ENCODE measurements at places on chromosomes 2 and 18. TPM values are rescaled to one million over a fixed set of nuclear protein-coding genes. Genes with fewer than 3 reads are reported as not detected.

DNA sequence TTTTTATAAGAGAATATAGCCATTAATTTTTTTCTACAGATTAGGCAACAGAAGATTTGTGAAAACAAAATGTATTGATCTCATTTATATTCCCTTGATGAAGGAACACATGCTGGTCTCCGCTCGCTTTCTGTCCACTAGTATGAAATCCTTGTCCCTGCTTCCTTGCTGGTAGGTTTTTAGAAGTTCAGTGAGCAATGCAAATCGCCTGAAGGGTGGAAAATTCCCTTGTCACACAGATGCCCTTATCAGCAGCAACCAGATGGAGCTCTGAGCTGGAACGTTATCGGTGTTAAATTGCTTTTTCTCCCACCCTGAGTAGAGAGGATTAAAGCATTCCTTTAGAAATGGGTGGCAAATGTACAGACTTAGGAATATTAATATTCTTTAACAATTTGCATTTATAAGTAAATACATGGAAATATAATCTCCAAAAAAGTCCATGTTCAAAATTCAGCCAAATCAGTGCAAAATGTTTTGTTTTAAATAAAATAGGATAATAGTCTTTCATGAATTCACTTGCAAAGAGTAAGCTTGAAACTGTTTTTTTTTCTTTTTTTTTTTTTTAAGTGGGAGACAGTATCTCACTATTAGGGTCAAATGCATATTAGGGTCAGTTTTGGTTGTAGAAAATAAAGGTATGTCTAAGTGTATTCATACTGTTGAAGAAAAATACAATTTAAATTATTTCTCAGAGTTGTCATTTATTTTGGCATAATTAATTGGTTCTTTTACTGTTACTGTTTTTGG lies 164.0 kb upstream of the MYO3B start:
- peaks cover 7% of the 10 kb centered on the region for H3K36me3 ChIP-seq
- DNase-seq: no peak
- no peak overlapping the region for H3K27ac ChIP-seq
- no peak overlapping the region for H3K4me3 ChIP-seq

GRCh38 chr18:50970006-50970405 lies 2.2 kb downstream of the ELAC1 start:
- no peak for DNase-seq
- no peaks in the 10 kb centered on the region for H3K27me3 ChIP-seq
- peaks cover 5% of the 10 kb centered on the region for H3K36me3 ChIP-seq

- DNase-seq: no peak
- no peak overlapping the region for H3K4me3 ChIP-seq
- H3K27ac ChIP-seq: peak overlapping the region; percentile 87
- no peaks in the 10 kb centered on the region for H3K36me3 ChIP-seq
- H3K27me3 ChIP-seq: no peaks in the 10 kb centered on the region
These were observed 82.0 kb downstream of the DPP4 start for GRCh38 chr2:161991991-161992390.

The MPP4 gene
- 0.05 TPM for total RNA-seq

The GPR39 gene
- total RNA-seq: 0.09 TPM

The TIMM21 gene
- total RNA-seq: 34.5 TPM

DNA sequence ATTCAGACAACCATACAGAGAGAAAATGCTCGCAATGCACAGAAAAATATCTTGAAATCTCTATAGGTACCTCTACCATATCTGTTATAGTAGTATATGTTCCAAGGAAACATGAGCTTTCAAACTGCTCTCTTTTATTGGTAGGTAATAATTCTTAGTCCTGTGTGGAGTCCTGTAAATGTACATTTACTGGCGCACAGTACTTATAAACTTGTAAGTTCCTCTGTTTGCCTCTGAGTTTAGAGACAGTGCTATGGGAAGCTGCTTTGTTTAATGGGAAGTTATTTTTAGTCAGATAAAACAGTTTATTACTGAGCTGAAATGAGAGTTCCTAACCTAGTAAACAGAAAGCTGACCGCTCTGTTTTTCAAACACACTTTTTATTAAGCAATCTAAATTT lies 52.7 kb downstream of the CCDC93 start:
- H3K4me1 ChIP-seq: no peaks in the 10 kb centered on the region
- DNase-seq: no peak
- H3K36me3 ChIP-seq: peaks cover 30% of the 10 kb centered on the region
- H3K27me3 ChIP-seq: no peaks in the 10 kb centered on the region
- no peak overlapping the region for H3K4me3 ChIP-seq

The TMEM37 gene
- total RNA-seq: 0.52 TPM

GRCh38 chr18:2049986-2050385 lies 521.3 kb downstream of the METTL4 start:
- no peak overlapping the region for H3K27ac ChIP-seq
- no peaks in the 10 kb centered on the region for H3K27me3 ChIP-seq
- H3K36me3 ChIP-seq: no peaks in the 10 kb centered on the region
- peaks cover 6% of the 10 kb centered on the region for H3K4me1 ChIP-seq
- H3K4me3 ChIP-seq: no peak overlapping the region

DNA sequence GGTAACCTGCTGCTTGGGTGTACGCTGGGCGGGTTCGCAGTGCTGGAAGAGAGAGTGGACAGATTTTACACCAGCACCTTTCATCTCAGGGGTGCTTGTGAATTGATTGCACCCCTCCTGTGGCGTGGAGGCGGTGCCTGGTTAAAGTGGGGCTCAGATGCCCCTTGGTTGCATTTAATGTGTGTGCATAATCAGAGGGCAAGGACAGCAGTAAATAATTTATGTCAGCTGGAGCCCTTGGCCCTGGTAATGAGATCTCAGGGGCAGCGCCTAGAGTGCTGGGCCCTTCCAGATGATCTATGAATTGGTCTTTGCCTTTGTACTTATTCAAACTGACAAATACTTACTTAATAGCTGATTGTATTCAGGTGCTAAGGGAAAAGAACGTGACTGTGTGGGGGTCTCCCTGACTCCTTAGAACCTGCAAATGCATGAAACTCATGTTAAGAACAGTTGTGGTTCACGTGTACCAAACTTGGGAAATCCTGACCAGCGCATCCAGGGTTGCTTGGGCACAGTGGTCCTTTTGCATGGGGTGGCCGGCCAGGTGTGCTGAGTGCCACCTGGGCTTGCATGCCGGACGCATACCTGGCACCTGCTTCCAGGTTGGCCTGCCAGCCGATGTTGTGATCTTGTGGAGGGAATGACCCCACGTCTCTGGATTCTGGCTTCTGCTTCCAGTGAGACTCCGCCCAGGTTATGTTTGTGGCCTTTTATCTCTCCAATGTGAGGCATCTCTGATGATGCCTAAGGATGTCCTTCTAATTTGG lies 118.5 kb downstream of the AGAP1 start:
- H3K36me3 ChIP-seq: no peaks in the 10 kb centered on the region
- no peaks in the 10 kb centered on the region for H3K4me1 ChIP-seq
- no peak for DNase-seq
- no peaks in the 10 kb centered on the region for H3K27me3 ChIP-seq
- H3K27ac ChIP-seq: no peak overlapping the region
- H3K4me3 ChIP-seq: no peak overlapping the region

The IL1RN gene
- total RNA-seq: 2.7 TPM

GRCh38 chr2:171655586-171655985 lies 31.7 kb upstream of the DYNC1I2 start:
- H3K4me3 ChIP-seq: no peak overlapping the region
- no peak overlapping the region for H3K27ac ChIP-seq
- no peaks in the 10 kb centered on the region for H3K36me3 ChIP-seq
- DNase-seq: no peak

The CCDC121 gene
- total RNA-seq: 2.2 TPM

GRCh38 chr2:241187918-241188234 lies 601 bp upstream of the ANO7 start:
- no peak for DNase-seq
- no peaks in the 10 kb centered on the region for H3K4me1 ChIP-seq
- H3K4me3 ChIP-seq: no peak overlapping the region
- no peaks in the 10 kb centered on the region for H3K36me3 ChIP-seq
- H3K27me3 ChIP-seq: no peaks in the 10 kb centered on the region

The CYTIP gene
- 71.6 TPM for total RNA-seq

DNA sequence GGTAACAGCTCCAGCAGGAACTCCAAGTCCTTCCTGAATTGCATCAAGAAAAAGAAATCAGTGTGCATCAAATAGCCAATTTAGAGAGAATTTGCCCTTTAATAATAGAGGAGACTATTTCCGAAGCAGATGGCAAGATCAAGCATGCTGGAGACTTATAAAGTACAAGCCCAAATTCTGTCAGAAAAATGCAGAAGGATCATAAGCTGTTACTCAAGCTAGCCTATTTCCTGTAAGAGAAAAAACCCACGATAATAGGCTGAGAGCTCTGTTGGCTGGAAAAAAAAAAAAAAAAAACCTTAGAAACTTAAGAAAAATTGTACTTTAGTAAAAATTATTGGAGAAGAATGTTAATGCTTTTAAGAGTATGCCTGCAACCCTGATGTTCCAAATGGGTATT lies 24.4 kb upstream of the ITM2C start:
- no peak for DNase-seq
- no peaks in the 10 kb centered on the region for H3K27me3 ChIP-seq
- H3K27ac ChIP-seq: no peak overlapping the region
- no peaks in the 10 kb centered on the region for H3K4me1 ChIP-seq
- H3K4me3 ChIP-seq: no peak overlapping the region

DNA sequence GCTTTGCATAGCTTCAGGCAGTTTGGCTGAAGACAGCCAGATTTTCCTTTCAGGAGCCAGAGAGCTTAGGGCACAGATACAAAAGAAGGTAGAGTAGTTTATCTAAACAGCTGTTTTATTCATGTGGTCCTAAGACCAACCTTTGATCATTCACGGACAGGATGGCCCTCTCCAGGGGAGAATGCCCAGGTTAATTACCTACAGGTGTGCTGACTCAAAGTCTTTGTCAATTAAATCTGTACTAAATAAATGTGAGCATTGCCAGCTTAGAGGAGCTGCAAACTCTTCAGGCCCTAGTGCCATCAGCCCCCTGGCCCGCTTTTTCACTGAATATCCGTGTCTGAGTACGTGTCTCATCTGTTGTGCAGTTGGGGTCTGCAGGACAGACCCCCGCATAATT lies 554.7 kb downstream of the NUP35 start:
- H3K27me3 ChIP-seq: no peaks in the 10 kb centered on the region
- no peaks in the 10 kb centered on the region for H3K4me1 ChIP-seq

- H3K4me3 ChIP-seq: no peak overlapping the region
- no peak for DNase-seq
- H3K27ac ChIP-seq: no peak overlapping the region
- H3K27me3 ChIP-seq: peaks cover 55% of the 10 kb centered on the region
- H3K4me1 ChIP-seq: peaks cover 6% of the 10 kb centered on the region
These were observed 3.0 kb downstream of the SPATS2L start for GRCh38 chr2:200309296-200310049.
